ENCODE measurements at places on chromosomes 4 and X.
A peak's percentile ranks its signal among the peaks of the same experiment; 100 is the strongest.

DNA sequence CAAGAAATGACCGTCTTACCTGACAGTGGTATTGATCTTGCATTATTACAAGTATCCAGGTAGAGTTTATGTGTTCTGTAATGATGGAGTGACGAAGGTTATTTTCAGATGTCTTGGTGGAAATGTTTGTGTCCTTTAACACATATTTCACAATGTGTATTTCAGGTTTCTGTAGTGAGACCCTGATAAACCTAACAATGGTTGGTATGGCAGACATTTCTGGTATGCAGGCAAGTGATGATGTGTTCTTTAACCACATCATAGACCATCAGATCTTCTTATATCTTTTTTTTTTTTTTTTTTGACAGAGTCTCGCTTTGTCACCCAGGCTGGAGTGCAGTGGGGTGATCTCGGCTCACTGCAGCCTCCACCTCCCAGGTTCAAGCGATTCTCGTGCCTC lies 14.6 kb upstream of the ATXN3L start:
- peak; percentile 62 for DNase-seq

- DNase-seq = peak; percentile 51
Observed at GRCh38 chr4:16227462-16227868, 1.2 kb upstream of the TAPT1 start.

DNA sequence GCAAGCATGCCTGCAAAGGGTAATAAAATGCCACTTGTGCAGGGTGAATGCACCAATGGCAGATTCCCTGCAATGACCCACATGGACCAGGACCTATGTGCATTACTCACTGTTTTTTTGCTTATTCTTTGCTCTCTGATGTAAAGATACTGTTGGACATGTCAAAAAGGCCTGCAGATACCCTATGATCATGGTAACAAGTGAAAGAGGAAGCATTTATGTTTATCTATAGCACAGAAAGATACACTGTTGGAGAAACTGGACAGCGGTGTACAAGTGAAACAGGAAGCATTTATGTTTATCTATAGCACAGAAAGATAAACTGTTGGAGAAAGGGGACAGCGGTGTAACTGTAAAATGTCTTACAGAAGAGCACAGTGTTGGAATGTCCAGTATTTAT lies 127.5 kb downstream of the PAPSS1 start:
- no peak for DNase-seq

GRCh38 chr4:109562457-109563239 lies 2.6 kb downstream of the MCUB start:
- DNase-seq = no peak

GRCh38 chrX:9788911-9789310 lies 2.7 kb downstream of the SHROOM2 start:
- no peak for DNase-seq

DNA sequence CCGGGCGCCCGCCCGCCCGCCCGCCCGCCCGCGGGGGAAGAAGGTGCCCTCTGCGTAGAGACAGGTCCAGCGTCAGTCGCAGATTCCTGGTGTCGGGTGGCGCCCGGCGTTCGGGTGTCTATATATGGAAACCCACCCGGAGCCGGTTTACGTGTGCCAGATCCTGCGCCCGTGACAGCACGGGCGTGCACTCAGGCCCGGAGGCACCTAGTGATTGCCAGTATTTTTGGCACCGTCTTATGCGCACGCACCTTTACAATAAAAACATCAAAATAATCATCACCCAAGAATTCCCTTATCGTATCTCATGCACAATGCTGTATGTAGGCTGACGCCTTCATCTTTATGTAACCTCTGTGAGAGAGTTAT lies 519 bp downstream of the SLC25A4 start:
- DNase-seq = no peak

GRCh38 chrX:40746521-40746920 lies 11.2 kb upstream of the MED14 start:
- no peak for DNase-seq

DNA sequence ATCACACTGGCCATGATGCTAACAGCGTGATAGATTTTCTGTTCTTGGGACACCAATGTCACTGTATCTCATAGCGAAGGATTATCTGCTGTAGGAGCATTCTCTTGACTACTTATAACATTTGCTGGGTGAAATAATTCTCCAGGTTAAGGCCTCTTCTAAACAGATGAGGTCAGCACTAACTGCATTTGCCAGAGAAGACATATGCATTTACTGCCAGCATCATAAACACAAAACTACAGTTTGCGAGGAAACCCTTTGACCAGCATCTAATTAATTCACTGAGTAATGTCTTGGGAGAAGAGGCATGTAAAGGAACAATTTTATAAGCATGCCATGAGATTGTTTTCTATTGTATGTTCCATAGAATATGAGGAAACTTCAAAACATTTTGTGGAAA lies 13.9 kb downstream of the TBC1D1 start:
- DNase-seq = no peak

- peak; percentile 8 for DNase-seq
Observed at GRCh38 chr4:67575232-67576058, 16.9 kb downstream of the STAP1 start.

- peak; percentile 97 for DNase-seq
Observed at GRCh38 chr4:125735102-125735501, 420.3 kb downstream of the FAT4 start.

DNA sequence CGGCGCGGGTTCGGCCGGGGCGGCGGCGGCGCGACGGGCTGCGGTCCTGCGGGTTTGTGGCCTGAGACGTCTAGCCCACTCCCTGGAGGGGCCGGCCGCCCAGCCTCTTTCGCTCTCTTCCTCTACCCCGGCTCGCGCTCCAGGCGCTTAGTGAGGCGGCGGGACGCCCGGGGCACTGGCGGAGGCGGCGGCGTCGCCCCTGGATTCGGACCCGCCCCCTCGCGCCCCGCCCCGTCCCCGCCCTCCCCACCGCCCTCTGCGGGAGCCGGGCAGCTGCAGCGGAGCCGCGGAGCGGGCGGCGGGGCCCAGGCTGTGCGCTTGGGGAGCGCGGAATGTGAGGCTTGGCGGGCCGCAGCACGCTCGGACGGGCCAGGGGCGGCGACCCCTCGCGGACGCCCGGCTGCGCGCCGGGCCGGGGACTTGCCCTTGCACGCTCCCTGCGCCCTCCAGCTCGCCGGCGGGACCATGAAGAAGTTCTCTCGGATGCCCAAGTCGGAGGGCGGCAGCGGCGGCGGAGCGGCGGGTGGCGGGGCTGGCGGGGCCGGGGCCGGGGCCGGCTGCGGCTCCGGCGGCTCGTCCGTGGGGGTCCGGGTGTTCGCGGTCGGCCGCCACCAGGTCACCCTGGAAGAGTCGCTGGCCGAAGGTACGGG lies at the start of gene BMP2K:
Gene BMP2K (plus strand): TSS at position 272 of the 650 bp plus-strand sequence. CDS start 194 bp downstream, at position 466.
- peak; percentile 92 for DNase-seq

DNA sequence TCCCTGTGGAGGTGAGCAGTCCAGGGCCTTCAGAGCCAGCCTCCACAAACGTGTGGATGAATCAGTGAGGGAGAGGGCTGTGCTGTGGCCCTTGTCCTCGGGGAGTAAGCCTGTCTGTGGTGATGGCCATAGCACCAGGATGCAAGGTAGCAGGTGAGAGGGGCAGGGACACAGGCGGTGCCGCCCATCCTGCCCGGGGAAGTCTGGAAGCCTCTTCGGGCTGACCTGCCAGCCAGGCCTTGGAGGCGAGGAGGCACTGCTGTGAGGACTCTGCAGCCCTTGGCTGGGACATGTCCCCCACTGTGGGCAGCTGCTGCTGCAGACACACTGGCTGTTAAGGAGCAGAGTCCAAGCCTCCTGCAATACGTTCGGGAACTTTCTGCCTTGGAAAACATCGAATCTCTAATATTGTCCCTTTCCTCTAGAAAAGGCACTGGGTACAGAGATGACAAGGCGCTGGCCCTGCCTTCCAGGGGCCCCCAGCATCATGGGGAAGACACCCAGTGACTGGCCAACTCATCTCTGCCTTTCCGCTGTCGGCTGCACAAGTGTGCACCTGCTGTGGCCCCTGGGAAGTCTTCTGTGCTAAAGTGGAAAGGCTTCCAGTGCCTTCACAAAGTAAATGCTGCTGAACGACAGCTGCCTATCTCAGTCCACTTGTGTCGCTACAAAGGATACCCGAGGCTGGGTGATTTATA lies 101.4 kb downstream of the ADRA2C start:
- no peak for DNase-seq

DNA sequence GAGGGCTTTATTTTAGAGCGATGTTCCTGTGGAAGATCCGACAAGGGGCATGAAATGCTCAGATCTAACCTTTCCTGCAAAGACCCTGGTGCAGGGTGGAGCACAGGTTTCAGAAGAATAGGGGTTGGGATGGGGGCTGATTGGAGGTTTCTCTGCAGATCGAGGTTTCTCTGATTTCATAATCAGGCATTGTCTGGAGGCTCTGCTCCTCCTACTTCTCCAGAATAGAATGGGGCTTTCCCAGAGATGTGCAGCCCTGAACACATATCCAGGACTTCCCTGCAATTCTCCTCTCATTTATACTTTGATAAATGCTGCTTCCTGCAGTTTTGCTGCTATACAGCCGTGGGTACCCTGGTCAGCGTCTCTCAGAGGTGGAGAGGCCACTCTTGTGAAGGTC lies 397.6 kb upstream of the BOD1L1 start:
- DNase-seq = no peak

DNA sequence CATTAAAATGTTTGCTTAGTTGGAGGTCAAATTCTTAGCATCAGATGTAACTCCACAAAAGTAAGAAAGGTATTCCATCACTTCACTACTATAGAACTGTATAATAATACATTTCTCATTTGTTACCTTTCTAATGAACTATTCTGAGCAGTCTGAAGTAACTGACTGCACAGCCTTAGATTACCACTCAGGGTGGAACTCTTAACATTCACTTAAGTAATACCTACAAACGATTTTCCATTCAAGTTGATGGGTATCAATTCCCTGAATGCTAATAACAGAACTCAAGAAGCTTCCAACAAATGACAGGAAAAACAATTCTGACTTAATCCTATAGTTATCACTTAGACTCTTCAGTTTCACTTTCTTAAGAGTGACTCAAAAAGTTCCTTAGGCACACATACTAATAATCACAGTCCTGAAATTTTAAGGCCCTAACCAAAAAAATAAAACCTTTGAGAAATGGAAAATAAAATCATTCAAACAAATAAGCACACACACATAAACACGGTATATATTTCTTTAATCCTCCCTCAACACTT lies 20.9 kb downstream of the HNRNPD start:
- DNase-seq = no peak

DNA sequence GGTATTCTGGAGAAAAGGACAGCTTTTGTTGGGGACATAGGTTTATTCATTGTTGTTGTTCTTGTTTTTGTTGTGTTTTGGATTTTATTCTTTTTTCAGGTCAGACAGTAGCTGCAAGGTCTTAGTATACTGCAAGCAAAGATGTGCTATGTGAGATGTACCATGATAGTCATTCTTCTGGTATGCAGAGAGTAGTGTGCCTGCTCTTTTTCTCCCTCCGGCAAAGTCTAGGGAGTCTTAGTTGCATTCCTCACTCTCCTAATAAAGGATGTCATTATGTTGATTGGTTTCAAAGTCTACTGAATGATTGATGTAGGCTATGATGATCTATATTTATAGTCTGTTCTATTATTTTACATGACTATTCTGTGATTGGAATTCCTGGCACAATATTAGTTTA lies 119.9 kb upstream of the POF1B start:
- peak; percentile 57 for DNase-seq

GRCh38 chr4:83589279-83589678 lies 53.4 kb downstream of the GPAT3 start:
- peak; percentile 10 for DNase-seq

- DNase-seq = peak; percentile 2
Observed at GRCh38 chr4:44725166-44725565, 1.2 kb downstream of the GNPDA2 start.

DNA sequence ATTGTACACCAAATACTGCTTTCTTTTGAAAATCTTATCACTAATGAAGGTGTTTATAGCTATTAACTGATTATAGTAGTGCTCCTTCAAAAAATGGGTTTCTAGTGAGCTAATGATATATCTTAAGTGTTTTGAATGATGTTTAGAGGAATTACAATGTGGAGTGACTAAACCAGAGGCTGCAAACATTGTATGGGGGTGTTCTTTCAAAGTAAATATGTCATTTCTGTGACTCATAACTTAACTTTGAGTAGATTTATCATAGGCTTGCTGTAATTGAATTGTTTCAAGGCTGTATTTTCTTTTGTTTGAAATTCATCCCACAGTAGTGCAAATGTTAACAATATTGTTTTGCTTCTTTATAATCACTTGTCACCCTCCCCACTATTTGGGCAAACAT lies 141.6 kb downstream of the IL1RAPL2 start:
- DNase-seq = no peak

DNA sequence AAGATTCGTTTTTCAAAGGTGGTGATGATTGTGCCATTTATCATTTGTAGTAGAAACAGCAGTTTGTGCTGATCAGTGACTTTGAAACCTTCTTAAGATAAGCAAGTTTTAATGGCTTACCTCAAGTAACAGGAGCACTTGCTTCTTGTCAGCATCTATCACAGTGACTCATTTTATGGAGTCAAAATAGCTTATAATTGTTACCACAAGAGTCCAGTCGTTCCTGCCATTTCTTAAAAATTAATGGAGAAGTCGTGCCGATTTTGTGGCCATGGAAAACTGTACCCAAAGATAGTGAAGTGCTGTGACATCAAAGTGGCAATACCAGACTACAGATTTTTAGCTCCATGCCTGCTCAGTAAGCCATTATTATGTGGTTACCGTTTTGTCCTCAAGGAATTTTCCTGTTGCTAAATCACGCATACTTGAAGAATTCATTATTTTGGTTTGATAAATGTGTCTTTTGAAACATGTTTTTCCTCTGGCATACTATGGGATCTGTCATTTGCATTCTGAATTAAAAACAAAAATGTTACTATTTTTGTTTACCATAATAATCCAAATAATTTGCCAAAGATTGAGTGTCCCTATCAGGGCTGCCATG lies 129.9 kb downstream of the CBR4 start:
- no peak for DNase-seq

DNA sequence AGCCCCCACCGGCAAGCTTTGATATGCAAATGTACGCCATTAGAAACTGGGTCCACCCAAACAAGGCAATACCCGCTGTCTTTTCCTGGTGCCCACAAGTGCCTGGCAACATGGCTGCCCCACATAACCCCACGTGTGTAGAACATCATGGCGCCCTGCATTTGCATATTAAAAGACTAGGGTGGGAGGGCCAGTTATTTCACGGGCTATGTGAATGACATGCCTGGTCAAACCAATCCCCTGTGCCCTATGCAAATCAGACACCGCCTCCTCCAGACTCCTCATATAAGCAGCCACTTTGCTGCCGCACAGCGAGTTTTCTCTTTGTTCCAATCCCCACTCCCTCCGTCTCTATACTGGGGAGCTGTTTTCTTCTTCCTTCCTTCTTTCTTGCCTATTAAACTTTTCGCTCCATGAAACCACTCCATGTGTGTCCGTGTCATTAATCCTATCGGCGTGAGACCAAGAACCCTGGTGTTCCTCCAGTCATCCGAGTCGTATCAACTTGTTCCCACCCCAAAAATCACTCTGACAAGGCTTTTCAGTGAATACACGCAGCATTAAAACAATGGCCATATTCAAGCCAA lies 112.6 kb upstream of the SORBS2 start:
- no peak for DNase-seq

GRCh38 chr4:25865586-25865985 lies 2.8 kb upstream of the SEL1L3 start:
- peak; percentile 91 for DNase-seq
